ENCODE measurements at places on chromosomes 16 and 17. TPM values are rescaled to one million over a fixed set of nuclear protein-coding genes. Genes with fewer than 3 reads are reported as not detected.

The SLFN13 gene
- total RNA-seq, result 2.7 TPM

The KRT14 gene
- 2.2 TPM for total RNA-seq

The CX3CL1 gene
- 12.1 TPM for total RNA-seq

The SRCIN1 gene
- 1.5 TPM for total RNA-seq

The PLA2G10 gene
- not detected for total RNA-seq

The MT1A gene
- total RNA-seq, result not detected

- peak overlapping the region; percentile 53 for H3K27ac ChIP-seq
- no peak overlapping the region for H3K4me3 ChIP-seq
- H3K36me3 ChIP-seq, result no peaks in the 10 kb centered on the region
- peaks cover 32% of the 10 kb centered on the region for H3K4me1 ChIP-seq
- peak; percentile 69 for DNase-seq
- no peaks in the 10 kb centered on the region for H3K27me3 ChIP-seq
Observed at GRCh38 chr16:84884596-84885341, 65.0 kb downstream of the CRISPLD2 start.

GRCh38 chr16:8251298-8251697 lies 339.0 kb downstream of the TMEM114 start:
- H3K27me3 ChIP-seq, result no peaks in the 10 kb centered on the region
- no peak for DNase-seq
- no peak overlapping the region for H3K4me3 ChIP-seq
- H3K27ac ChIP-seq, result no peak overlapping the region

DNA sequence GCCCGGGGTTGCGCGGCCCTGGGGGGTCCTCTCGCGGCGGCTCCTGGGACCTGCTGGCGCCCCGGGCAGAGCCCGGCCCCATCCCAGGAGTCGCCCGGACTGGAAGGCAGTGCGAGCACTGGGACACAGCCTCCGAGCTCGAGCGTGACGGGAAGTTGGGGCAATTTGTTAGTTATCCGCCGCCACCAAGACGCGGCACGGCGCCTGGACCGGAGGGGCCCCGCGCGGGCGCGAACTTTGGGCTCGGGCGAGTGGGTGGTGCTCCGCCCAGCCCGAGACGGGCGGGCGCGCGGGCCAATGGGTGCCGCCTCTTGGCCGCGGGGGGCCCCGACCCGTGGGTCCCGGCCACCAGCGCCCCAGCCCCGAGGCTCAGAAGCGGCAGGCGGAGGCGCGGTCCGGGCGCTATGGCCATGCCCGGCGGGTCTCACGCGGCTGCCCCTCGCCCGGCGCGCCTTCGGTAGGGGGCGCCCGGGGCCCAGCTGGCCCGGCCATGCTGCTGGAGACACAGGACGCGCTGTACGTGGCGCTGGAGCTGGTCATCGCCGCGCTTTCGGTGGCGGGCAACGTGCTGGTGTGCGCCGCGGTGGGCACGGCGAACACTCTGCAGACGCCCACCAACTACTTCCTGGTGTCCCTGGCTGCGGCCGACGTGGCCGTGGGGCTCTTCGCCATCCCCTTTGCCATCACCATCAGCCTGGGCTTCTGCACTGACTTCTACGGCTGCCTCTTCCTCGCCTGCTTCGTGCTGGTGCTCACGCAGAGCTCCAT lies at the start of gene ADORA2B:
ADORA2B (plus strand) TSS at position 372 of the 768 bp plus-strand sequence; CDS start at position 491, 119 bp downstream.
- no peaks in the 10 kb centered on the region for H3K36me3 ChIP-seq
- H3K27me3 ChIP-seq, result no peaks in the 10 kb centered on the region
- DNase-seq, result peak; percentile 63
- peak within 1 kb of the TSS; percentile 84 for H3K27ac ChIP-seq

DNA sequence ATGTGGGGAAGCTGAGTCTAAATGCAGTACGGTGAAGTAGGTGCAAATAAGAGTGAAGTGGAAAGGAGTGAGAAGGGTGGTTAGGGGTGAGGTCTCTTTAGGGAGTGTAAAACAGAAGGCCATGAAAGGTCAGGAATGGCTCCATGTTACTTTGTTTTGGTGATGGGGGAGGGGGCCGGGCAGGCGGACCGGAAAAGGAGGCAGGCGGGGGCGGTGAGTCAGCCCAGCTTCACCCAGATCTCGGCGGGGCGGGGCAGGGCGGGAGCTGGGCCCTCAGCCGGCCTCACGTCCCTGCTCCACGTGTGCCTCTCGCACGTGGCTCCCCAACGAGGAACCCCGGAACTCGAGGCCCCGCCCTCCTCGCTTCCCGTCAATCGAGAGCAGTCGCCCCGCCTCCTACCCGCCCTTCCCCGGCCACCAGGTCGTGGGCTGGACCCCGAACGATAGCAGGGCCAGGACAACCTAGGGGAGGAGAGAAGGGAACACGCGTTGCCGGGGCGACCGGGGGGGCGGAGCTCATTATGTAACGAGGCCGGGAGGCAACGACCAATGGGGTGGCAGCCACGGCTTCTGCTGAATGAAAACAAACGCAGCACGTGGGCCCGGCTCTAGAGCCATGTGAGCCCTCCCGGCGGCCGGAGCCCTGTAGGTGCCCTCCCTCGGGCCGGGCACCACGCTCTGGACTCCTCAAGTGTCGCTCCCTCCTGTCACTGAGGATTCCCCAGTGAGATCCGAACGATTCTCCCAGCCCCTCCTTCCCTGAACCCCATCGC lies 1.4 kb downstream of the NR1D1 start:
- peaks cover 34% of the 10 kb centered on the region for H3K4me1 ChIP-seq
- DNase-seq, result peak; percentile 93
- H3K4me3 ChIP-seq, result peak overlapping the region; percentile 74
- H3K36me3 ChIP-seq, result peaks cover 3% of the 10 kb centered on the region
- no peaks in the 10 kb centered on the region for H3K27me3 ChIP-seq

GRCh38 chr16:85863384-85863774 lies 35.6 kb upstream of the IRF8 start:
- no peak overlapping the region for H3K27ac ChIP-seq
- DNase-seq, result peak; percentile 29
- H3K36me3 ChIP-seq, result no peaks in the 10 kb centered on the region
- H3K4me3 ChIP-seq, result no peak overlapping the region
- H3K27me3 ChIP-seq, result peaks cover 2% of the 10 kb centered on the region

DNA sequence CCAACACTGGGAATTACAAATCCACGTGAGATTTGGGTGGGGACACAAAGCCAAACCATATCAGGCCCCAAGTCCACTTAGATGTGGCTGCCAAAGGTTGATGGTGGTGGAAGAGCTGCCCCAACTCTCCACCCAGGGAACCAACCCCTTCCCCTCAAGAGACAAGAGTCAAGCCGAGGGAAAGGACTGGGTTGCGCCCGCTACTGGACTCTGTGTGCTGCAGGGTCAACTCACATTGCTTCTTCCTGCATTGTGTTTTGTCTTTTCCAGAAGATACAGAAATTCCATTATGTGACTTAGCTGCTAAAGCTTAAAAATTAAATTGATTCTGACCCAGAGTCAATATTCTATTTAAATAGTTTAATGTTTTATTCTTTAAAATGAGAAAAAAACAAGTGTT lies 58.5 kb downstream of the ADAMTS18 start:
- no peaks in the 10 kb centered on the region for H3K4me1 ChIP-seq
- no peaks in the 10 kb centered on the region for H3K27me3 ChIP-seq
- H3K4me3 ChIP-seq, result no peak overlapping the region
- DNase-seq, result no peak

- H3K4me1 ChIP-seq, result no peaks in the 10 kb centered on the region
- no peaks in the 10 kb centered on the region for H3K36me3 ChIP-seq
- H3K4me3 ChIP-seq, result no peak overlapping the region
Observed at GRCh38 chr17:64139542-64139941, 9.6 kb upstream of the ERN1 start.

DNA sequence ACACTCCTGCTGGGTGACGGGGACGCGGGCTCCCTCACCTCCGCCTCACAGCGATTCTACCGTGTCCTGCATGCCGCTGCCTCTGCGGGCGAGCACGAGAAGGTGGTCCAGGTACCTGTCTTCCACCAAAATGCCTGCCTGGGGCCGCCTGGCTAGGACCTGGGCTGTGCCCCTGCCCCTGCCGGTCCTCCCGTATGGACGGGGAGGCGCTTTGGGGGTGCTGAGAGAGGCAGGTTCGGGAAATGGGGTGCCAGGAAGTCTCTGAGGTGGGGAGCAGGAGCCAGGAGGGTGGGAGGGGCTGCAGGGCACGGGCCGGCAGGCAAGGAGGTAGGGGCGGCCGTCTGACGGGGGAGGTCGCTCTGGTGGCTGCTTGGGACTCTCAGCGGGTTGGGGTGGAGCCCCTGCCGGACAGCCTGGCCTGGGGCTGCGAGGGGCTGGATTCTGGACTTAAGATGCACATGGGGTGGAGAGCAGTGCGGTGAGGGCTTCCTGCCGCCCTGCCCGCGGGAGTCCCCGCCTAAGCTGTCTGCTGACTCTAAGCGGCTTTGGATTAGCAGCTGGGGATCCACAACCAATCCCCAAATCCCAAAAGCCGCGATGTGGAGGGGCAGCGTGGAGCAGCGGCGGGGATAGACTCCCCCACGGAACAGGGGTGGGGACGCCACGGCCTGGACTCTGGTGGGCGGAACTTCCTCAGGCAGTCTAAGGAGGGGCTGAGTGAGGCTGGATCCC lies 5.8 kb downstream of the CHTF18 start:
- DNase-seq, result no peak
- no peak overlapping the region for H3K4me3 ChIP-seq
- peaks cover 2% of the 10 kb centered on the region for H3K27me3 ChIP-seq
- no peaks in the 10 kb centered on the region for H3K36me3 ChIP-seq
- H3K4me1 ChIP-seq, result peaks cover 4% of the 10 kb centered on the region

DNA sequence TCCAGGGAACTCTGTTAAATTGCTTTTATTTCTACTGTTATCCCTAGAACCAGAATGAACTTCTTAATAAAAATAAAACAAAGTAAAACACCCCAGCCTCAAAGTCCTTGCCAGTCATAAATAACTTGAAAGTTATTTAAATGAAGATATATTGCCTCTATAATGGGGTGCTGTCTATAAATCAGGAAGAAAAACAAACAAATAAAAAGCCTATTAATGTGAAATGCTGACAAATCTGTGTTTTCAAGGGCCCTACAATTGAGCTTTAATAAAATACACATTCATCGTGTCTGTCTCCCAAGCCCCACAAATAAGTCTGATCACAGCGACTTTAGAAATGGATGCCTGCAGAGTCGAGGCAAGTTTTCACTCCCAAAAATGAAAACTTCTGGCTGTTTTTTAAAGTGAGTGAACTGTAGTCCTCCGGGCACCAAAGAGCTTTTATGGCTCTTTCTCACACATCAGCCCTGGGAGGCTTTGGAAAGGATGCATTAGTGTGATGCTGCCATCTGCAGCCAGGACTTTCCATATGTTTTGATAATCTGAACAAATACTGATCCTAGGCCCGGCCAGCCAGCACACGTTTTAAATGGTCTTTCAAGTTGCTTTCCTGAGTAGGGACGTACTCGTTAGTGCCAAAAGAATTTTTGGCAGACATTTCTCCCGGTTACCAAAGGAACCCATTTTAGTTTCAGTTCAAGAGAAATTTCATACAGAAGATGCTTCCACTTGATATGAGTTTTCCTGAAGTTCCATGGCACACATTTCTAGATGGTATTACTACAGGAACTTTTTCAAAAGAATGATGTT lies 16.3 kb downstream of the NACA2 start:
- no peak overlapping the region for H3K27ac ChIP-seq
- H3K4me1 ChIP-seq, result no peaks in the 10 kb centered on the region
- DNase-seq, result peak; percentile 10
- no peak overlapping the region for H3K4me3 ChIP-seq
- no peaks in the 10 kb centered on the region for H3K36me3 ChIP-seq
- H3K27me3 ChIP-seq, result peaks cover 4% of the 10 kb centered on the region

GRCh38 chr16:58187092-58187491 lies 10.8 kb downstream of the CSNK2A2 start:
- no peak overlapping the region for H3K27ac ChIP-seq
- H3K27me3 ChIP-seq, result no peaks in the 10 kb centered on the region
- no peak overlapping the region for H3K4me3 ChIP-seq
- no peaks in the 10 kb centered on the region for H3K4me1 ChIP-seq
- peaks cover 59% of the 10 kb centered on the region for H3K36me3 ChIP-seq

DNA sequence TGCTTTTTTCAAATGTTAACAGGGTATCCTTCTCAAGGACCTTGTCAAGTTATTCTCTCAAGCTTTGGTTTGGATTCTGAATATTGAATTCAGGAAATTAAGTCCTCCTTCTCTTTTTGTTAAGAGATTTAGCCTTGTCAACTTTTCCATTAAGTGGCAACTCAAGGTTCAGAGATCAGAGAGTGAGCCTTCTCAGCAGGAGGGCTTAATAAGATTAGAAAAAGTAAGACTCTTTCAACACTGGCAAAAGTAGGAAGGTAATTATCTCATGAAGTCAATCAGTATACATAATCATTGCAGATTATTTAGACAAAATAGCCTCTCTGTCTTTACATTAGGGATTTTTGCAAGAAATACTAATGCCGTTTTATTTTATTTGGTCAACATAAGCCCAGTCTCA lies 330.7 kb downstream of the KIF2B start:
- H3K36me3 ChIP-seq, result no peaks in the 10 kb centered on the region
- no peak overlapping the region for H3K4me3 ChIP-seq
- no peak for DNase-seq
- H3K27me3 ChIP-seq, result no peaks in the 10 kb centered on the region

GRCh38 chr16:86922311-86922710 lies 344.0 kb downstream of the FOXL1 start:
- H3K36me3 ChIP-seq, result no peaks in the 10 kb centered on the region
- H3K27me3 ChIP-seq, result no peaks in the 10 kb centered on the region
- no peak overlapping the region for H3K4me3 ChIP-seq
- H3K27ac ChIP-seq, result no peak overlapping the region
- DNase-seq, result no peak

DNA sequence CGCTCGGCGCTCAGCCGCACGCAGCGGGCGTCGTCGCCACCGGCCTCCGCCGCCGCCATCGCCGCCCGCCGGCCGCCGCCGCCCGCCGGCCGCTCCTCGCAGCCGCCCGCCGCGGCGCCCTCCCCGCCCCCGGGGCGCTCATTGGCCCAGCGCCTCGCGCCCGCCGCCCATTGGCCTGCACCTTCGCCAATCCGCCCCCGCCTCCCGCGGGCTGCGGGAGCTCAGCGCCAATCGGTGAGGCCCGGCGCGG lies at the start of gene PGP:
PGP (minus strand) TSS at position 122 of the 250 bp plus-strand sequence; CDS start at position 59, 63 bp downstream.
- H3K4me1 ChIP-seq, result peaks cover 19% of the 10 kb centered on the region
- H3K4me3 ChIP-seq, result peak within 1 kb of the TSS; percentile 89
- no peaks in the 10 kb centered on the region for H3K36me3 ChIP-seq
- H3K27me3 ChIP-seq, result no peaks in the 10 kb centered on the region

DNA sequence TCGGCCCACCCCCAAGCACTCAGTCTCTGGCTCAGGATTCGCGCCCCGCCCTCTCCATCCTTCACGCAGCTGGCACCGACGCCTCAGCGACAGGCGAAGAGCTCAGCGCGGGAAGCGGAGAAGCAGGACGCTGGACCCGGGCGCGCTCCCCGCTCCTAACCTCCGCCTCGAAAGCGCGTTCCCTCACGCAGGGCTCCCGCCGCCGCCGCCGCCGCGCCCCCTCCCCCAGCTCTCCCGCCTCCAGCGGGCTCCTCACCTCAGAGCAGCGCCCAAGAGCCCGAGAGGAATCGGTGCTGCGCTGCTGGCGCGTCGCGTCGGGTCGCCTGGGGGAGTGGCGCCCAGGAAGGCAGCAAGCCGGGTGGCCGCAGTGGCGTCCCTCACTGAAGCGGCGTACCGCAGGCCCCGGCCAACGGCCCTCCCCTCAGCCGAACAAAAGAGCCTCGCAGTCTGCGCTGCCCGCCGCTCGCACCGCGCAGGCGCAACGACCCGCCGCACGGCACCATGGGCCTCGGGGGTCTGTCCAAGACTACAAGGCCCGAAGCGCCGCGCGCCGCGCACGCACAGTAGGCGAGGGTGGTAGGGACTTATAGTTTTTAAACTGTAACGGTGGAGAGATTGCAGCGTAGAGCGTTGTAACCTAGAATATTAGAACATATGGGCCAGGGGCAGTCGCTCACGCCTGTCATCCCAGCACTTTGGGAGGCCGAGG lies at the start of gene CBX1:
CBX1 (minus strand) TSS at position 467 of the 709 bp plus-strand sequence. CDS start 24,474 bp downstream, outside the sequence.
- H3K27me3 ChIP-seq, result no peaks in the 10 kb centered on the region
- peaks cover 6% of the 10 kb centered on the region for H3K4me1 ChIP-seq
- H3K27ac ChIP-seq, result peak within 1 kb of the TSS; percentile 84
